ENCODE measurements at places on chromosomes 4 and X.

- no peak for DNase-seq
Measured at GRCh38 chrX:96704629-96705028, 20.0 kb downstream of the DIAPH2 start.

GRCh38 chrX:41082783-41083182 lies 2.5 kb upstream of the USP9X start:
- DNase-seq: no peak

DNA sequence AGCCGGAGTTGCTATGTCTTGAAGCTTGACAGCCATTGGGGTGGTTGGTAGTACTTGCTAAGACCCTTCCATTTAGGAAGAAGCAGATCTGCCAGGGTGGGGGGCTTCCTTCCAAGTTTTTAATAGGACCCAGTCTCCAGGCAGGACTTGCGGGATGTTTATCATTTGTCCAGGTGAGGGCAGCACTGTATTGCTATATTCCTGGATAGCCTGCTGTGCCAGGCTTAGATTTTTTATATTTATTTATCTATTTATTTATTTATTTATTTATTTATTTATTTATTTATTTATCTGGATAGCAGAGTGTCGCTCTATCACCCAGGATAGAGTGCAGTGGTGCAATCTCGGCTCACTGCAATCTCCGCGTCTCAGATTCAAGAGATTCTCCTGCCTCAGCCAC lies 87.4 kb upstream of the CT45A1 start:
- peak; percentile 5 for DNase-seq

GRCh38 chr4:15130441-15130840 lies 128.2 kb downstream of the CPEB2 start:
- no peak for DNase-seq

- DNase-seq: no peak
Measured at GRCh38 chr4:16641971-16642370, 256.5 kb downstream of the LDB2 start.

- no peak for DNase-seq
Measured at GRCh38 chr4:93870876-93871458, 42.4 kb downstream of the ATOH1 start.

GRCh38 chrX:93977641-93978040 lies 303.6 kb downstream of the FAM133A start:
- no peak for DNase-seq

DNA sequence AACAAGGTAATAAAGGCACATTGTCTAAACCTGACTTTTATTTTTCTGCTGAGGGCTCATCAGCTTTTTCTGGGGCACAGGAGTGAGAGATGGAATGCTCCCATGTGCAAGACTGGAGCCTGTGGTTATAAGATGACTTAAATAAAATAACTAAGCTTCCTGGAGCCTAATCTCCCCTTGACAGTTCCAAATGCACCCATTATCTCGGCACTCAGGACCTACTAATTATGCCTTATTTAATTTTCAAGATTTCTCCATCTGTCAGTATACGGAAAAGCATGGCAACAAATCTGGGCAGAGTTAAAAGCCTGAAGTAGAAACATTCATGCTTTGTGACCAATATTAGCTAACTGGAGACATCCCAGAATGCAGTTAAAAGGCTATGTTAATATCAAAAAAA lies 416.7 kb upstream of the TEX13C start:
- no peak for DNase-seq

DNA sequence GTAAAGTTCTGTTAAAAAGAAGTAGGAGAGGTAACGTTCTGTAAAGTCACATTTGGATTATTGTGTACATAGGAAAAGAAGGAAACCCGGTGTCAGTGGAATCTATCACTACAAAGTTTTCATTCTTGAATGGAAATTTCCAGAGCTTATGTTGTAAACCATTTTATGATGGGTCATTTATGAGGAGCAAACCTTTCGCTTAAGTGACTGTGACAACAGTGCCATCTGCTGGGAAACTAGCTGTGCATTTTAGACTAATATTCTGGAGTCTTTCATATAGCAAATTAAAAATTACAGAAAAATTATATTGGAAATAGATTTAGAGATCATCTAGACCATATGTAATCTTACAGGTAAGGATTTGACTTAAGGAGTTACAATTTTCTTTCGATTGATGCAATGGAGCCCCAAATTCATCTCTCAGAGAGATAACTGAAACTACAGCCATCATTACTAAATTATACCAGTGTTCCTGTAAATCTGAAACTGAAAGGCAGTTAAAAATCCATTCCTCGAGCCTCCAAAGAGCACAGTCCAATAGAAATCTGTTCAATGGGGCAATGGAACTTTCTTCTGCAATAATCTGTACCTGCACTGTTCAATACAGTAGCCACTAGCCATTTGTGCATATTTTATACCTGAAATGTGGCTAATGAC lies 26.9 kb downstream of the ASB9 start:
- DNase-seq: peak; percentile 85

- peak; percentile 72 for DNase-seq
Measured at GRCh38 chr4:39637586-39638353, 895 bp downstream of the SMIM14 start.

DNA sequence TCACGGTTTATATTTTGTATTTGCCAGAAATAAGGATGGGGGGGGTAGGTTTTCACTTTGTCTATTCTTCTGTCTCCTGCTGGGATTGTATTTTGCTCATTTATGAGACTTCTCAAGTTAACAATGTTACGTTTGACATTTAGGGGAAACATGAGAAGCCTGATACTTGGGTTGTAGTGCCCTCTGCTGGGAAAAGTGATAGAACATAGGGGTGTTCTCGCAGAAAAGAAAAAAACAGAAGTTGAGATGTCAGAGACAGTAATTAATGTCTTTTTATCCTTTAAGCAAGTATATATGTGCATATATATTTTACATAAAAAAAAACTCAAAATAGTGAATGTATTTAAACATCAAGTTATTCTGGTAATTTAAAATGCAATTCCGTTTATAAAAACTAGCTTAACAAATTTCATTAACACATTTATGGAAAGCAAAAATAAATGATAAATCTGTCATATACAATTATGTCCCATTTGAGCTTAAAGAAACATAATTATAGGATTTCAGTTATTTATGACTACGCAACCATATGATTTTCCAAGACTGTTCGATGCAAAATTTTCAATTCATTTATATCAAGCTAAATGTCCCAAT lies 46.0 kb upstream of the TMPRSS11F start:
- DNase-seq: peak; percentile 23

GRCh38 chr4:4856071-4857000 lies 3.1 kb upstream of the MSX1 start:
- DNase-seq: peak; percentile 18

GRCh38 chr4:15525080-15525479 lies 55.4 kb downstream of the CC2D2A start:
- no peak for DNase-seq

DNA sequence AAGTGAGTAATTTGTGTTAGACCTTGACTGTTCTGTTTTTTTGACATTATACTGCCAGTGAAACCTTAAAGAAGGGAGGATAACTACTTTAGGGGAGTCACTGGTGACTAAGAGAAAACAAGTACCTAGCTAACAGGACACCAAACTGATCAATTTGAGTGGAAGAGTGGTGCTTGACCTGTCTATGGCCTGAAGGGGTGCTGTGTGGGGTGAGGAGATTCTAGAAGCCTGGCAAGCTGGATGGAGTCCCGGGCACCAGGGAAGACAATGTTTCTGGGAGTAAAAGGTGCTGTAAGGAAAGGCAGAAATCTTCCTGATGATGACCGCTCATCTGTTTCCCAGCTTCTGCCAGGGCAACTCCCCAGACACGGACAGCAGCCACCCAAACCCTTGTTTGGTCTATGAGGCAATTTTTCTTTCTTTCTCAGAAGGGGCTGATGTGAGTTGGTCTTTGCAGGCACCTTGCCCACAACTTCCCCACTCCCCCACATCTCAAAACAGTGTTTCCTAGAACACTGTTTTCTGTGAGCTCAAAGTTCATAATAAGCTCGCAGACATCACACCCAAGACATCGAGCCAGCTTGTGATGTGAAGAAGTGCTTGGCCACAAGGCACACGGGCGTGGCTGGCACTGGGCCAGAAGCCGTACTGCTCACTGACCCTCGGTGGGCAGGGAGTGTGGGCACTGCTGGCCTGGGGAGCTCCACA lies 4.6 kb downstream of the TXK start:
- DNase-seq: no peak

DNA sequence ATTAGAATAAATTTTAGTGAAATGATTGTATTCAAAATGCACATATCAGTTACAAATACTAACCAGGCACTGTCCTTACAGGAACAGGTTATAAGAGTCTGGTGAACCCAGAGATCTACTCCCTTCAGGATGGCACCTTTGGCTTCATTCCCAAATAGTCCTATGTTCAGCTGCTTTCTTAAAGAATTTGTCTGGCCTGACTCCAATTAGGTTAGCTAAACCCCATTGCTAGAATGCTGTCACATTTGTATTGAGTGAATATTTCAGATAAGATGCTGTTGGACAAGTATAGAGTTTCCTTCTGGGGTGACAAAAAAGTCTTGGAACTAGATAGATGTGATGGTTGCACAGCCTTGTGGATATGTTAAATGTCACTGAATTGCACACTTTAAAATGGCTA lies 69.4 kb downstream of the EFHC2 start:
- no peak for DNase-seq

- DNase-seq: no peak
Measured at GRCh38 chrX:131219271-131219670, 69.8 kb downstream of the IGSF1 start.

DNA sequence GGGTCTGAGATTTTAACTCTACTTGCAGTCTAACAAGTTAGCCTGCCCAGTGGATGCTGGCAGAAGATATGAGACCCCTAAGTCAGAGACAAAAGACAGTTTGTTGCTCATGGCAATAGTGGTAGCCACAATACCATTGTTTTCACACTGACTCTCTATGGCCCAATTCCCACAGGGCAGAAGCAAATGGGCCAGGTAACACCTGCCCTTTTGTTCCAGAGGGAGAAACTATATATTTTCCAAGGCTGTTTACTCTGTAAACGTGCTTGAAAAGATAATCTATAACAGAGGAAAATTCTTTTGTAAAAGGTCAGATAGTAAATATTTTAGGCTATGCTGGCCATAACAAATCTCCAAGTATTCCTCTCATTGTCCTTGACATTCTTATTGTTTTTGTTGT lies 57.2 kb upstream of the NPNT start:
- no peak for DNase-seq

GRCh38 chr4:158410272-158410671 lies 111.4 kb upstream of the RXFP1 start:
- DNase-seq: no peak

- peak; percentile 7 for DNase-seq
Measured at GRCh38 chrX:147602176-147602696, 309.5 kb upstream of the FMR1 start.

- no peak for DNase-seq
Measured at GRCh38 chr4:39975488-39976089, 2.1 kb downstream of the PDS5A start.

DNA sequence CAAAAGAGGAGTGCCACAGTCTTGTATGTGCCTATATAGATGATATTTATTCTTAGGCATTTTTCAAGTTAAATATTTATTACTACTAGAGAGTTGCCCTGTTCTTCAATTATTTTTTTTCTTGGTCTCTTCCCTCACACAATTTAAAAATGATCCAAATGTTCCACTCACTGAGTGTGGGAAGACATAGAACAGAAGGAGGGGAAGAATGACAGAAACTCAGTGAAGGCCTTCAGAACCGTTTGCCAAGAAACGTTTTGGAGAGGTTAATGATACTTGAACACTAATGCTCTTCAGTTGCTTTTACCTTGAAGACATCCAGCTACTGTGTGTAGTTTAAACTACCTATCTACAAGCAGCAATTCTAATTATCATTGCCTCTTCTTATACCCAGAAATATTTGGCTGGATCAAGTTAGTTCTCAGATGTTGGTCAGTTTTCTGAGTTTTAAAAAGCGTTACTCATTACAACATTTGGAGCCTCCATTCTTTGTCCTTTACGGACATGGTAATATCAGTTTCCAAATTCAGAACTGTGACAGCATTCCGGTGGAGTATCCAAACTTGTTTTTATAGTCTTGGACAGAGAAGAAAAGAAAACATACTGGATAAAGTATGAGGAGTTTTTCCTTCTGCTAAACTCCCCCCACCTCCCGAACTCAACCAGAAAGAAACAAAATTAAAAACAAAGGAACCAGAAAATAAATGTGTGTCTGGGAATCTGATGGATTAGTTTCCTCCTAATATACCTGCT lies 389.7 kb downstream of the SPRY1 start:
- DNase-seq: no peak

GRCh38 chr4:1277667-1278665 lies 11.7 kb upstream of the MAEA start:
- DNase-seq: no peak

GRCh38 chr4:165167650-165168049 lies 39.7 kb upstream of the KLHL2 start:
- no peak for DNase-seq

- DNase-seq: no peak
Measured at GRCh38 chr4:166318810-166319525, 445.9 kb downstream of the TLL1 start.

DNA sequence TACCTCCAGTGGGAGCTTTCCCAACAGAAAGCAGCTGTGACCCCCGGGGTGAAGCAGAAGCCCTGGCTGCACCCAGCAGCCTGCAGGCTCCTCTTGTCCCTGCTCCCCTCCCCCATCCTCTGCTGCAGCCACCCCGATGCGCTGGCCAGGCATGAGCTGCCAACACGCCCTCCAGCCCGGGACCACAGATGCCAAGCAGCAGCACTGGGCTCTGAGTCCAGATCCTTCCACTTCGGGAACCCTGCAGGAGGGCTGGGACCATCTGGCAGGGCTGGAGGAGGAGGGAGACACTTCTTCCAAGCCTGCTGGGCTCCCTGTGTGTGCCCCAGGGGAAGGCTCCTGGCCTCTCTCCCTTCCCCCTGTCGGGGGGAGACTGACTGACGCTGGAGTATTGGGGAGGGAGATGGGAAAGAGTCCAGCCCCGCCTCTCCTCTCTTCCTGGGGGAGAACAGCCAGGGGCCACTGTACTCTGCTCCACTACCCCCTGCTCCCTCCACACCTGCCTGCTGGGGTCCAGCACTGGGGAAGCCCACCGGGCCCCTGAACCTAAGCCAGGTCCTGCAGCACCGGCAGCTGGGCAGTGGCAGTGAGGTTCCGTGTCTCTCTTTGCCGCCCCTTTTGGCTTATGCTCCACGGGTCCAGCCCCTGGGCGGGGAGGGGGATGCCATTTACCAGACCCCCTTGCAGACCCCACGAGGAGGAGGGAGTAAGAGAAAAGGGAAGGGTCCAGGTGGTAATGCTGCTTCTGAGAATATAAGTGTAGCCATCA lies 55.7 kb downstream of the PPP2R2C start:
- DNase-seq: no peak

- peak; percentile 11 for DNase-seq
Measured at GRCh38 chrX:153635788-153636668, 11.0 kb upstream of the DUSP9 start.

DNA sequence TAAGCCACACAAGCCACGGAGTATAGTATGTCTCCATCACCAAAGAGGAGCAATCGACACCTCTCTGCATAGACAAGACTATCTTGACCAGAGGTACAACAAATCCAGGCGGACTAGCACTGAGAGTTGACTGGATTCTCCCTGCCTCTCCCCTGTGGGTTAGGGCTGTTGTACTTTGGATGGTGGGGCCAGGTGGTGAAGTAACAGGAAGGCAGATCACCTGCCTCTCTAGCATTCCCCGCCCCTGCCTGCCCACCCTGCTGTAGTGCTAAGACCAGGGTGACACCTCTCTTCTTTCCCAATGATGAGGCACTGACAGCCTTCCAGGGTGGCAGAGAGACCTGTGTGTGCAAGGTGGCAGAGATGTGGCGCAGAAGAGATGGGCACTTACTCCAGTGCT lies 47.5 kb upstream of the TRIM2 start:
- DNase-seq: no peak

- DNase-seq: no peak
Measured at GRCh38 chr4:121150003-121150402, 14.1 kb downstream of the TNIP3 start.
